ENCODE measurements at places on chromosomes 4 and X. TPM values are rescaled to one million over a fixed set of nuclear protein-coding genes. Genes with fewer than 3 reads are reported as not detected.

ZNF275 gene
- 6.5 TPM for polyA plus RNA-seq

OTUD5 gene
- polyA plus RNA-seq, result 30.9 TPM

RAB33A gene
- polyA plus RNA-seq, result 1.5 TPM

DNA sequence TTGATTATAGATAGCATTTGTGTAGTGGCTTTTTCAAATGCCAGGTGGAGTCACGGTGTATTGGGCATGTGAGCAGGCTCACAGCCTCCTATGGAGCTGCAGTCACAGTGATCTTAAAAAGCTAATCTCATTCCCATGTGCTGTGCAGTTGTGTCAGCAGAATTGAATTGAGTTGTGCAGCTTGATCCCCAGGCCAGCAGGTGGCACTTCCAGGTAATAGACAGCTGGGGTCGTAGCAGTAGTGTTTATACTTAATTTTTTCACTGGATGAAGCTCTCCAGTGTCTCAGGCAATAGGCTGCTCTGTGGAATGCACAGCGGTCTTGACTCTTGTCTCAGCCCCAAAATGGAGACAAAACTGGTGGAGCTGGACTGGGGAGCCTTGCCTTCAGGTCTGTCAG lies 1028.1 kb downstream of the SH3BGRL start:
- no peak for DNase-seq

DNA sequence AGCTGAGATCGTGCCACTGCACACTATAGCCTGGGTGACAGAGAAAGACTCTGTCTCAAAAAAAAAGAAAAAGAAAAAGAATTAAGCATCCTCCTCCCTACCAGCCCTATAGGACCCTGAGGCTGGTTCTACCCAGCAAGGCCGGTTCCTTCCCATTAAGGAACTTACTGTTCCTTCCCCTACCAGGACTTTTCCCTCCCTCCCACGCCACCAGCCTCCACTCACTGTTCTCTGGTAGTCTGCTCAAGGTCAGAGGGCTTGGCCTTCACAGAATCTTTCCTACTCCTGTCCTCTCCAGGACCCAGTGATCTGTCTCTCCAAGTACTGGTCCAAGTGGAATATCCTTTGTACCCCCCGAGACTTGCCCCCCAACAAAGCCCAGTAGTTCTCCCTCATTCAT lies 1.4 kb downstream of the GRIPAP1 start:
- no peak for DNase-seq

Measured in GM23248 (cell line).